ENCODE measurements at places on chromosomes 12 and 14. TPM values are rescaled to one million over a fixed set of nuclear protein-coding genes. Genes with fewer than 3 reads are reported as not detected.

GRCh38 chr14:77459072-77459723 is 1.3 kb downstream of the AHSA1 start:
- DNase-seq = peak; percentile 74

DNA sequence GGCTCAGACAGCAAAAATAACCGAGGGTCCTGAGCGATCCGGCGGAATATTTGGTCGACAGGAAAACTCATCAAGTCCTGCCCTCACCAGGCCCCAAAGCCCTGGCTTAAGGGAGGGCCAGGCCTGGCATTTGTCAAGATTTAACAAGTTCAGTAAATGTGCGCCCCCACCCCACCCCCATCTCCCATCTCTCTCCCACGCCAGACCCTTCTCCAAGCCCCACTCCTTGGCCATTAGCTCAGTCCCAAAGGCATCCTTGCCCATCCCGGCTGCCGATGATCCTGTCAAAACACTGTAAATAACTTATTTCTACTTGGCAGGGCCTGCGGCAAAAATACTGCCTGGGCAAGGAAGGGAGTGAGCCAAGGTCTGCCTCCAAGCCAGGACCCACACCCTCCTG is 52.8 kb downstream of the ITPK1 start:
- no peak for DNase-seq

DNA sequence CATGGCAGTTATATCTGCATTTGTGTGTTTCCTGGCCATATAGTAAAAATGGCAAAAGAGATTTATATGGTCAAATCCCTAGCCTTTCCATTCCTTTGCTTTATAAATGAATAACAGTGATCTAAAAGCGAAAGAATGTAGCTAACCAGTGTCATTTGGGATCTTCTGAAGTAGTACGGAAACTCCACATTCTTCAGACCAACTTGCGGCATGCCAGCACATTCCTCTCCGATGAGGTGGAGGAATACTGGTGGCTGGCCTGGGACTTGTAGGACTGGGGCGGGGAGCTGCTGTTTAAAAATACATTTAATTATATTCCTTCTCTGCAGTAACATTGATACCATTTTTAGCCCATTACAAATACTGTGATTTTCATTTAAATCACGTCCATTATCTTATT is 85.3 kb downstream of the SAMD4A start:
- DNase-seq = peak; percentile 71

DNA sequence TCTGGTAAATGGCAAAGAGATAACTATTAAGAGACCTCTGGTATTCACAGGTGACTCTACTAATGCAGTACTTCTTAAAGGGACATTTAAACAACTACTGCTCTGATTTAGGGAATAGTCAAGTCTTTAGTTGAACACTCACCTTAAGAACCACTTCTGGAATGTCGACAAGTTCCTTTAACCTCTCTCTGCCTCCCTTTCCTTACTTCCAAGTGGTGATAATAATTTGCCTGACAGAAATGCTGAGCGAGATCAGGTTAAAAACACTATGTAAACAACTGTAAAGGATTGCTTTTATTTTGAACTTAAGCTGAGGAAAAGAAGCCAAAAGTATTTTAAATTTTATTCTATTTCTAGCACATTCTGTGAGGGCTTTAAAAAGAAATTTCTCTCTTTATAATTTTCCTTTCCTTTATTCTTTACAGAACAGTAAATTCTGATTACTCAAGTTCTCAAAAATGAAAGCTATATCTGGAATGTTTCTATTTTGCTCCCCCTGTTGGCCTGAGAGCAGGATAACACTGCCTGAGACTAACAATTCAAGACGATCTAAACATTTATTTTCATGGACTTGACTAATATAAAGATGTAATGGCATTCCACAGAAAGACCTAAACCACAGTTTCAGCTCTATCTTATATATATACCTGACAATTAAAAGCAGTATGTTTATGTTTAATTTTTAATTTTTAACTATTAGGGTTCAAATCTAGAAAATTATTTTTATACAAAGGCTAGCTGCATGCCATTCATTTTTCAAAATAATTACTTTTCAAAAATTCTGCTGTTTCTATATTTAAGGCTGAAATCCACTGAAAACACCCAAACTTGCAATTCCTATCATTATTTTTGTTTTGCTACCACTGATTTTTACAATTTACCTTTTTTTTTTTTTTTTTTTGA is 29.2 kb downstream of the ZCCHC8 start:
- peak; percentile 81 for DNase-seq

DNA sequence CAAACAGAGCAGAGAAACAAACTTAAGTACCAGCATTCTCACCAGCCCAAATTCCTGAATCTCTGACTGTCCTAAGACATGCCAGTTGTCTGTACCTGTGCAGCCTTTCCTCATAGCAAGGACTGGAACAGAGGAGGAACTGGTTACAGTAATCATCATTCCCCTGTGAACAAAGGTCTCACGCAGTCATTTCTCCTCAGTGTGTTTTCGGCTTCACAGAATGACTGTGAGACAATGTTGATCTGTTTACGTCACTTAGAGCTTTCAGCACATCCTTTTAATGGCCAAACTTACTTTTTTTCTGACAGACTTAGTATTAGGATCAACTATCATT is 169.0 kb downstream of the FBXL14 start:
- no peak for DNase-seq

DNA sequence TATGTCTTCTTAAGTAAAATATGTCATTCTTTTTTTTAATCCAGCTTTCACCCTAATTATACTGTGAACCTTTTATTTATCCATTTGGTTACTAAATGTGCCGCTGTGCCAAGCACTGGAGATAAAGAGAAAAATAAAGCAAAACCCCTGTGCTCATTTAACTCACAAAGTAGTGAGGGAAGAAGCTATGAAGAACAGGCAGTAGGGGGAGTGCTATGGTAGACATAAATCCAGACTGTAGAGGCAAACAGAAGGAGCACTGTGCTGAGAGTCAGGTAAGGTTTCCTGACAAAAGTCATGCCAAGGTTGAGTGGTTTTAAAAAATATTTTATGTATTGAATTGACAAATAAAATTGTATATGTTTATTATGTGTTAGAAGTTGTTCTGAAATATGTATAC is 188.5 kb upstream of the SYT10 start:
- DNase-seq = no peak

- peak; percentile 93 for DNase-seq
Measured at GRCh38 chr12:113149361-113150150, at the start of gene CFAP73. Gene CFAP73 (plus strand): TSS chr12:113149724. CDS start chr12:113149858, 134 bp downstream.

- no peak for DNase-seq
Measured at GRCh38 chr12:122946690-122947341, 19.4 kb downstream of the ABCB9 start.

The ASB2 gene
- polyA plus RNA-seq = 0.40 TPM

The CKAP4 gene
- 108 TPM for polyA plus RNA-seq

The GLIPR1L1 gene
- polyA plus RNA-seq = 0.43 TPM

The TRPV4 gene
- polyA plus RNA-seq = 16.5 TPM

The TAS2R46 gene
- not detected for polyA plus RNA-seq

Data from left kidney (tissue), 8 donors.